Stimulated activated effector memory CD8-positive, alpha-beta T cell treated with anti-CD3 and anti-CD28 coated beads, Interleukin-12 subunit alpha, Interleukin-12 subunit beta, amount 100 ng/mL, for 72 hours (primary cell): ENCODE measurements at places on chromosomes 5 and 9.

- no peak for DNase-seq
Observed at GRCh38 chr5:58456026-58456425, 3.9 kb downstream of the PLK2 start.

- DNase-seq = no peak
Observed at GRCh38 chr5:15704397-15704947, 204.5 kb downstream of the FBXL7 start.

DNA sequence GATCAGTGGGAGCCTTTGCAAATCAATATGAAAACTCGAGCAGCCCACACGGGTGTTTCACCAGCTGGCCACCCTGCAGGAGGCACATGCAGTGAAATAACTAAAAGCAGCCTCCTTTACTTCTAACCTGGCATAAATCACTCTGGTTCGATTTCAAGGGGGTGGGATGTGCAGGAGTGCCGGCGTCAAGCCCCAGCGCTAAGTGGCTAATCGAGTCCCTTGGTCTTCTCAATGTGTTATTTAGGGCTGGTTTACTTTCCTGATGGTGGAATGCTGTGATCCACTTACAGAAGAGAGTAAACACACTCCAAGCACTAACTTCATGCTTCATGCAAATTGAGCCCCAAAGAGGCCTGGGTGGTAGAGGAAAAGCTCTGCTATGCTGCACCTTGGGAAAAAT, 109.4 kb downstream of the TMEM174 start:
- DNase-seq = no peak

GRCh38 chr5:117041926-117042595, 467.4 kb upstream of the SEMA6A start:
- DNase-seq = no peak

DNA sequence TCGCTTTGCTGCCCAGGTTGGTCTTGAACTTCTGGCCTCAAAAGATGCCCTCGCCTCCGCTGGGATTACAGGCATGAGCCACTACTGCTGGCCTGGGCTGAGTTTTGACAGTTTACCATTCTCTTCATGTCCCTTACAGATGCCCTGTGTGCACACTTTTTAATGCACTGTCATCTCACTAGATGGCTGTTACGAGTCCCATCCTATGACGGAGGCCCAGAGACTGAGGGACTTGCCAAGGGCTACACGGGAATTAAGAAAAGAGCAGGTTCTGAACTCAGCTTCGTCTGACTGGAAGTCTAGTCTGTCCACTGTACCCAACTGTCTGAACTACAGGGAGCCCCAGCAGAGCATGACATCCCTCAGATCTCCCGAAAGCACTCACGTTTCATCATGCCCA, 63.9 kb downstream of the ARHGEF37 start:
- DNase-seq = no peak

- no peak for DNase-seq
Observed at GRCh38 chr5:5939759-5940370, 438.5 kb downstream of the MED10 start.

- no peak for DNase-seq
Observed at GRCh38 chr9:95246547-95246946, 71.0 kb downstream of the FANCC start.

DNA sequence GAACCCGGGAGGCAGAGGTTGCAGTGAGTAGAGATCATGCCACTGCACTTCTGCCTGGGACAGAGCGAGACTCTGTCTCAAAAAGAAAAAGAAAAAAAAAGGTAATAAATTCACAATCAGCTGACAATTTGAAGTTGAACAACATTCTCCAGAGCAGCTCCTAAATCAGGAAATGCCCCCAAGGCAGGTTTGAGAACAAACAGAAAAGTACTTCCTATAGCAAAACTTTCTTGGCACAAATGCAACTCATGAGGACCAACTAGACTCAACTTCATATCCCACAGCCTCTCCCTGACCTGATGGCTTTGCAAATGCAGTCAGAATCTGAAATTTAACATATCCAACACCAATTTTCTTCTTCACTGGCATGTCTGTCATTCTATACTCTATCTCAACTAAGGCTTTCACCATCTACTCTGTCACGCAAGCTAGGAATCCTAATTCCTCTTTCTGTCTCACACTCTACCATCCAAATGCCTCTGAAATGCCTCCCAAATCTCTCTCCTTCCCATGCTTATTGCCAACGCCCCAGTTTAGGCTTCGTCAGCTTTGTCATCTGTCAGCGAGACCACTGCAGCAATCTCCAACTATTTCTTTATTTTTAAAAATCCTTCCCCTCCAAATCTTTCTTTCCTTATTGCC, 113.3 kb downstream of the MAPKAP1 start:
- DNase-seq = no peak

DNA sequence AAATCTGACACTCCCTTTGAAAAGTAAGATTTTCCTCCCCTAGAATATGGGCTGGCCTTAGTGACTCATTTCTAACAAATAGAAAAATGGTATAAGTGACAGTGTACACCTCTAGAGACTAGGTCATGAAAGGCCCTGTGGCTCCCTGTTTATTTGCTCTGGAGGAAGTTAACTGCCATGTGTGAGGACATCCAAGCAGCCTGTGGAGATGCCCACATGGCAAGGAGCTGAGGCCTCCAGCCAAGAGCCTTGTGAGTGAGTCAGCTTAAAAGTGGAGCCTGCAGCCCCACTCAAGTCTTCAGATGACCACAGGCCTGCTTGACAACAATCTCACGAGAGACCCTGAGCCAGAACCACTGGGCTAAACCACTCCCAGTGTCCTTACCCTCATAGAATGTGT, 128.1 kb upstream of the LHFPL2 start:
- no peak for DNase-seq

DNA sequence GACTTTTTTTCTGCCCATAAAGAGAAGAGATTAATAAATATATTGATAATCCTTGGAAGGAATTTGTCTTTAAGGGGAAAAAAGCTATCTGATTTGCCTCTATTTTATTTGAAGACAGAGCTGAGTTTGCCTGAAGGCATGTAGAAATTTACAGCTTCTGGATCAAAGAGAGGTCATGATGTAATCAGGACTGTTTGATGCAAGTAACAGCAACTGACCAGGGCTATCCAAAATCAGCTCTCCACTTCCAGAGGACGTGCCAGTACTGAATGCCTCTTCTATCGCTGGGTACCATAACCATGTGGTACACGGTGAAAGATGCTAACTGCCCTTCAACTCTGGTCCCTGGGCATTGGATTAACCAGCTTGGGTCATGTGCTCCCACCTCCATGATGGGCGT, 90.6 kb downstream of the ZFAND5 start:
- DNase-seq = no peak

- no peak for DNase-seq
Observed at GRCh38 chr5:116626945-116627679, 52.5 kb upstream of the SEMA6A start.

DNA sequence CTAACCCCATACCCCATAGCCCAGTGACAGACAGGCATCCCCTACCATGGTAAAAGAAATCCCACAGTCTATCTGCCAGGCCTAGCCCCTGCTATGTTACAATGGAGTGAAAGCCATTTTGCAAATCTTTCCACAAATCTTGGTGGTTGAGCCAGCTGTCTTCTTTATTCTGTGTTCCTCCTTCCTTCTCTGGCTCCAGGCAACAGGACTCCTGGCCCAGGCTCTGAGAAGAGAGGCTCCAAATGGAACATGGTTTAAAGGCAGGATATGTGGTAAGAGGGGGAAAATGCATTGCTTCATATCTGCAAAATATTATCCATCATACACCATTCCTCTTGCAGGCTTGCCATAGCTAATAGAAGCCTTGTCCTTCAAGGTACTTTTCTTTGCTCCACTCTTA, 25.2 kb downstream of the FGF1 start:
- no peak for DNase-seq
